Stimulated activated effector memory CD8-positive, alpha-beta T cell treated with anti-CD3 and anti-CD28 coated beads, Interleukin-12 subunit alpha, Interleukin-12 subunit beta, amount 100 ng/mL, for 72 hours (primary cell): ENCODE measurements at places on chromosomes 1 and 21.

- DNase-seq = no peak
These were observed 49.1 kb upstream of the IFNLR1 start for GRCh38 chr1:24235921-24236788.

DNA sequence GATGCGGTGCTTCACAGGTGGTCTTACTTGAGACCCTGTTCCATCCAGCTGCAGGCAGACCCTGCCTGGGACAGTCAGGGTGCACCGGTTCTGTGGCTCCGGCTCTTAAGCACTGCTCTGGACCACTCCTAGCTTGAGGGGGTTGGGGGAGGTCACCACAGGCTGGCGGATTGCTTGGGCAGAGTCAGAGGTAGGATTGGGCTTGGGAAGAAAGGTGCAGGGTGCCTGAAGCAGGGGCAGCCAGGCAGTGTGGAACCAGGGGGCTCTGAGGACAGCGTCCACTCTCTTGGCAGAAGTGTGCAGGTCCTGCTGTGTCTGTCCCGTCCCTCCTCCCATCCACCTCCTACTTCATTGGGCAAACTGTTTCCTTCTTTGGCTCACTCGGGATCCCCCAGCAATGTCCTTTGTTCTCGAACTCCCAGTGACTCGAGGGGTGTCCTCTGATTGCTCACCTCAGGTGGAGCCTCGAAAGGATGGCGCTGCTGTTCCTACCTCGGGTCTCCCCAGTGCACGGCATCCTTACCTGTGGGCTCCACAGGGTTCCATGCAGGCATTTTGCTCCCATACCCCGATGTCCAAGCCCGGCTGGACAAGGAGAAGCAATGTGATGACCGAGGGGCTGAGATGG is 1.7 kb downstream of the PDXK start:
- DNase-seq = no peak

DNA sequence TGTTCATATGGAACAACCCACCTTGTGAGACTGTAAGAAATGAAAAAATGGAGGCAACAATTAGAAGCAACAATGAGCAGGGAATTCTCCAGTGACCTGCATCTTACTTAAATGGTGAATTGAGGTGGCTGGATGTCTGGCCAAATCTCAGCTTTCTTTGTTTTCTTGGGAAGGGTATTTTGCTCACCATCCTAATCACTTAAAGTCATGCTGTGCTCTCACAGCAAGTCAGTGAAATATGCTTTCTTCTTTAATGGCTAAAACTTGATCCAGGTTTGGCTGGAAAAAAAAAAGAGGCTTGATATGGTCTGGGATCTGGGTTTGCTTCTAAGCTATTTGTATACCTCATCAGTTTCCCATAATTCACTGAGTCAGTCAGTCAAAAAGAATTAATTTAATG is 124.8 kb downstream of the ESRRG start:
- no peak for DNase-seq

DNA sequence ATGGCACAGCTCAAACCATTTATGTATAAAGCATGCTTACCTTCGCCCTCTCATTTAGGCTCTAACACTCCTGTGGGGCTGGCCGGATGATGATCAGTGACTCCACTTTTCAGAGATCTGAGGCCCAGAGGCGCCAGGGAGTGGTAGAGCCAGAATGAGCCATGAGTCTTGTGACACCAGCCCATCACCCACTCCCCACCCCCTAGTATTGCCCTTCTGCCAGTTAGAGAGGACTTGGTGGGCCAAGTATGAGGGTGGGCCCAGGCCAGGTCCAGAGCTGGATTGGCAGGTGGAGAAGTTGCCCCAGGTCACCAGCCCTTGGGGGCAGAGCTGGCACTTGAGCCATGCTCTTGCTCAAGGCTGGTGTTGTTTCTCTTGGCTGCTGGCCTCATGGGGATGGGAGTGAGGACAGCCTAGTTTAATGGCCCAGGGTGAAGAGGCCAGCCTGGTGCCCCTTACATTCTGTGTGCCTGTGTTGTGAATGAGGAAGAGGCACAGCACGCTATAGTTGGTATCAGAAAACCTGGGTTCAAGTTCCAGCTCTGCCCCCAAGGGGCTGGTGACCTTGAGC is 30.2 kb upstream of the TTC4 start:
- no peak for DNase-seq

- DNase-seq = peak; percentile 94
These were observed 893 bp downstream of the RCC2 start for GRCh38 chr1:17438318-17439249.

DNA sequence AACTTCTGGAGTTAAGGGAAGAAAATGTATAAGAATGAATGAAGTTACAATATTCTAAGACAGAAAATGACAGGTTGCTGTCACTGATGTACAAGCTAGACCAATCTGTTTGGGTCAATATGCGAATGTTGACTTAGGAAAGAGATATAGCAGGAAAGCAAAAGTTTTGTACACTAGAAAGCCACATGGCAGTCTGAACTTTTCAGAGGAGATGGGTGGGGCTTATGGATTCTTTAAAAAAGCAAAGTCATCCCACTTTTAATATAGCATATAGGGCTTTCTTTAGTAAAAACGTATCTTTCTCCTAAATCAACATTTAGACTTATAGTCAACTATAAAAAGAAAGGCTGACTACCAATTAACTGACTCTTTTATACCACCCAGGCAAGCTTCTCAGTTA is 381.2 kb downstream of the PTPRC start:
- DNase-seq = no peak

DNA sequence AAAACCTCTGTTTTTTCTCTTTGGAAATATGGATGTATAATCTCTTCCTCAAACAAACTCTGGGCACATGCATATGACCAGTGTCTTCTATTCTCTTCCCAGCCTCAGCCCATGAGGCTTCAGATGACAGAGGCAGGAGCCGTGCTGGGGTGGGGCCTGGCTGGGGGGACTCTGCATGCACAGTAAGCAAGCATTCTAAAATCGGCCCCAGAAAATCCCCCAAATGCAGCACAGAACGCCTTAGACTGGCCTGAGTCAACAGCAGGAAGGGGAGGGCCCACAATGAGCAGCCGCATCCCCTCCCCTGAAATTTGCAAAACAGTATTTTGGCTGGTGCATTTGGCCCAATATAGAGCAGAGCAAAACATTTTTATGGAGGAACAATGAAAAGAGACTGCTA is 47.8 kb downstream of the ITPKB start:
- no peak for DNase-seq

DNA sequence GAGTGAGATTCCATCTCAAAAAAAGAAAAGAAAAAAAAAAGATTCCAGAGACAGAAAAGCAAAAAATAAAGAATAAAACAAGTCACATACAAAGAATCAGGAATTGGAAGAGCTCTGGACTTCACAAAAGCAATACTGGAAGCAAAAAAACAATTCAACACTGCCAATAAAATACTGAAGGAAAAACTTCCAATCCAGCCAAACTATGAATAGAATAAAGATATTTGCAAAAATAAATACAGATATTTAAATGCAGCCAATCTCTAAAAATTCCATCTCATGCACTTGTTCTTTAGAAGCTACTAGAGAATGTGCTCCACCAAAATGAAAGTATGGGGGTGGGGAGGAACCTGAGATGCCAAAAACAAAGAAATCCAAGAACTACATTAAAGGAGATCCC is 29.4 kb upstream of the RBM34 start:
- DNase-seq = no peak

GRCh38 chr1:233197940-233198339 is 97.6 kb downstream of the PCNX2 start:
- no peak for DNase-seq

DNA sequence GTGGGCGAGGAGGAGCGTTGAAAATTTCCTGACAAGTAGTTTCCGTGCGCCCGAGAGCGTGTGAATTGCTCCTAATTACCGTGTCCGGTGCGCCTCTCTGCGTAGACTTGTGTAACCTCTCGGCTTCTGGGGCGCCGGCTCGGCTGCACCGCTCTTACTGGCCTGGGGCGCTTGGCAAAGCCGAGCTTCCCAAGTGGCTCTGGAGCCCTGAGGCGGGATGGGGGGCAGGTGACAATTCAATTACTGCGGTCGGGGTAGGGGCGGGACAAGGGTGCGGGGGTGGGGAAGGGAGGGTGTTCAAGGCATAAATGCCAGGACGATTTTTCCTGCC is 392 bp upstream of the DMRTA2 start:
- no peak for DNase-seq

GRCh38 chr1:206590025-206590758 is 22.1 kb downstream of the EIF2D start:
- DNase-seq = peak; percentile 57

DNA sequence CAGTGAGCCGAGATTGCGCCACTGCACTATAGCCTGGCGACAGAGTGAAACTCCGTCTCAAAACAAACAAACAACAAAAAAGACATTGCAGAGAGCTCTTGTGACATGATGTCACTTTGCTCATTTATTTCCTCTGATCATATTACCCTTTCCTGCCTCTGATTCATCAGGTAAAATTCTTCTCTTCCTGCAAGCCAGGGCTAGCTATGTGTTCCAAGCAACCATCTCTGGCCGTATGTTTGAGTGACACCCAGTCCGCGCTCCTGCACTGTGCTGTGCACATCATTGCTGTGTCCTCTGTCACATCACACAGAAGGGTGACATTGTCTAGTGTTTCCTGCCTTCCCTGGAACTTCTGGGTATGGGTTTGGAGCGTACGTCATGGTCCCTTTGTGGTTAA is 251.3 kb downstream of the PCP4 start:
- no peak for DNase-seq

- no peak for DNase-seq
These were observed 84.7 kb downstream of the PKN2 start for GRCh38 chr1:88768816-88769215.

DNA sequence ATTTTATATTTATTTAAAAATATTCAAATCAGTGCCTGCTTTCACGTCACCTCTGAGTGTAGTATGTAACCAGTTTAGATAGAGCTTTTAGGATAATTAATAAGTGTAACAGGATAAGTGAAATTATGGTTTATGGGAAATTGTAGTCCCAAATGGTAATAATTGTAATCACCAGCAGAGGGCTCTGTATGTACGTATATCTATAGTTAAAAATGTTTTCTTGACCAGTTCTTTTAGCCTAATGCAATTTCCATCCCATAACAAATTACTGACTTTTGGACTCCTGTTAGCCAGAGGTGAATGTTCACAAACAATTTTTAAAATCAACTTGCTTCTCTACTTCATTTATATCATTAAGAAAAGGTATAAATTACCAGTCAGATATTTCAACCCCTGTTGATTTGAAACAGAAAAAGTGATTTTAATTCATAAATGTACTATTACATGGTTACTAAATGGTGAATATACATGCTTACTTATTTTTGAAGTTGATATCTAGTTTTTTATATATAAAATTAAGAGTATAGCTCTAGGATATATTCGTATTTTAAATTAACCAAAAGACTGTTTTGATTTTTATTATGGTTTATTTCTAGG is 25.3 kb downstream of the SLC30A7 start:
- no peak for DNase-seq

- no peak for DNase-seq
These were observed 620.1 kb downstream of the AJAP1 start for GRCh38 chr1:5274527-5274926.

- no peak for DNase-seq
These were observed 111.1 kb downstream of the CLEC20A start for GRCh38 chr1:178385662-178386061.

- DNase-seq = no peak
These were observed 168.0 kb upstream of the DAB1 start for GRCh38 chr1:57591842-57592241.

DNA sequence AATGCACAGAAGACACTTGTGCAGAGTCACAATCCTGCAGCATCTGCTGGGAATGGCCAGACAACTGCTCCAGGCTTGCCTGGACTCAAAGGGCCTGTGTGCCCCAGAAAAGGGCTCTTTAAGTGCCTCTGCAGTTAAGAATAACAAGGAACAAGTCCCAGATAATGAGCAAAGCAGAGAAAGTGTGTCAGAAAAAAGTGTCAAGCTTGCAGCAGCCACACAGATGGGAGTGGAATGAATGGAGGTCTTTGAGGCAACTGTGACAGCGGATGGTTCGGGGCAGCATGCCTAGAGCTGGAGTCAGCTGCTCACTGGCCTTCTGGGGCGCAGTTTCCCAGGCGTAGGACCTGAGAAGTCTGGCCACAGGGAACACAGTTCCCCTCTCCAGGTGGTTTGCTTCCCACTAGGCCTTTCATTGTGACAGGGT is 5.1 kb downstream of the PARP1 start:
- DNase-seq = no peak

DNA sequence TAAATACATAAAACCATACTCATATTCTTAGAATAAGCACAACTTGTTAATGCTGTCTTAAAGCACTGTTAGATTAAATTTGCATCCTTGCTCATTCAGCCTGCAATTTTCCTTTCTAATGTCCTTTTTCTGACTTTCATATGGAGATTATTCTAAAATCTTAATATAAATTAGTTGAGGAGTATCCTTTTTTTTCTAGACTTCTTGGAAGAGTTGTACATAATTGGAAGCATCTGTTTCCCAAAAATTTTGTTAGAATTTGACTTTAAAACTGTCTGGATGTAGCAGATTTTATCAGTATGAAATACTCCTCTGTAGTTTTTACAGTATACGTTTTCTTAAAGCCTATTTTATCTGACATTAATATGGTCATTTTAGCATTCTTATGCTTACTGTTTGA is 9.7 kb downstream of the KIFAP3 start:
- DNase-seq = no peak

DNA sequence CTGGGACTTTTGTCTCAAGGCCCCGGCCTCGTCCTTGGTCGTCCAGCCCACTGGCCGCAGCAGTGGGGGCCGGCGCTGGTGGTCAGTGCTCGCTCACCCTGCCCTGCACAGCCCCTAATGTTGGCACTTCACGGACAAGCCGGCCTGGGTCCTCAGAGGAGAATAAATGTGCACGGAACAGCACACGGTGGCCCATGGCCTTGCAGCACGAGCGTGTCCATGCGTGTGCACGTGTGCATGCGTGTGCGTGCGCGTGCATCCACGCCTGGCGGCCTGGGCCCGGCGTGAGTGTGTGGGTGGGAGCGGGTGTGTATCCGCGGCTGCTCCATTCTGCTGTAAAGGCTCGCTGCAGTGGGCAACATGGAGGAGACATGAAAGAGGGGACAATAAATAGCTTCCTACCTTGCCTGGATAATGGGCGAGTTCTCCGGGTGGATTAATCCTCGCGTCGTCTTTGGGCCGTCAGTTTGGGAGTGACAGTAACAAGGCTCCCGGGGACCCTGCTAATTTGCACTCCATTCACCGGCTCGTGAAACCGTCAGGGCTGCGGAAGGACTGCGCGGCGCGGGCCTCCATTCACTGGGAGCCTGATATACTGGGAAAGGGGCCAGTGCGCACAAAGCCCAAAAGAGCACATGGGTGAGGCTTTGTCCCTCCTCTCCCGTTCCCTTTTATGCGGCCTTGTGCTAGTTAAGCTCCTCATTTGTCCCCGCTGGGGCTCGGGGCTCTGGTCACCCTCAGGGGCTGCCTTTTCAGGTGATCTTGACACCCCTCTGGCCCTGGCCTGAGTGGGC is 142.8 kb downstream of the PRDM16 start:
- DNase-seq = no peak

DNA sequence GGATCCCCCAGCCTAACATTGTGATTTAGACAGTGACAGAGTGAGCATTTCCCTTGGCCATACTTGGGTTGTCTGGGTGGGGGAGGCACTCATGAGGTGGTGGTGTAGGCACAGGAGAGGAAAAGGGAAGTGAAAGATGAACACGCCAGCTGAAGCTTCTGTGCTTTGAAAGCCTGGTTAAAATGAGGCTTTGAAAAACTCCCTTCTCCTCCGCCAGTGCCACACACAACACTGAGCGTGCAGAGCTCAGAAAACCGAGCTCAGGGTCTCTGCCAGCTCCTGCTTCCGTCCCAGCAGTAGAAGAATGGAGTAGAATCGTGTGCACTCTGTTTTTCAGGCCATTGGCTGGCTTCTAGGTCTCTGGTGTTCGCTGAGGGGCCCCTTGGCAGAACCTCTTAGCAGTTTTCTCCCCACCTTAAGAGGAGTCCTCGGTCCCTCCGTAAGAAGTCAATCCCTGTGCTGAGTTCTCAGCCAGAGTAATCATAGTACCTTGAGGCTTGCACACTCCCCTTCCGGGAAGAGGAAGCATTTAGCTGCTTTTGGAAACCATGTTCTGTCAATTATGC is 12.9 kb downstream of the PLEKHM2 start:
- DNase-seq = no peak
